MG63 (cell line): ENCODE measurements at places on chromosomes 16 and 17.

DNA sequence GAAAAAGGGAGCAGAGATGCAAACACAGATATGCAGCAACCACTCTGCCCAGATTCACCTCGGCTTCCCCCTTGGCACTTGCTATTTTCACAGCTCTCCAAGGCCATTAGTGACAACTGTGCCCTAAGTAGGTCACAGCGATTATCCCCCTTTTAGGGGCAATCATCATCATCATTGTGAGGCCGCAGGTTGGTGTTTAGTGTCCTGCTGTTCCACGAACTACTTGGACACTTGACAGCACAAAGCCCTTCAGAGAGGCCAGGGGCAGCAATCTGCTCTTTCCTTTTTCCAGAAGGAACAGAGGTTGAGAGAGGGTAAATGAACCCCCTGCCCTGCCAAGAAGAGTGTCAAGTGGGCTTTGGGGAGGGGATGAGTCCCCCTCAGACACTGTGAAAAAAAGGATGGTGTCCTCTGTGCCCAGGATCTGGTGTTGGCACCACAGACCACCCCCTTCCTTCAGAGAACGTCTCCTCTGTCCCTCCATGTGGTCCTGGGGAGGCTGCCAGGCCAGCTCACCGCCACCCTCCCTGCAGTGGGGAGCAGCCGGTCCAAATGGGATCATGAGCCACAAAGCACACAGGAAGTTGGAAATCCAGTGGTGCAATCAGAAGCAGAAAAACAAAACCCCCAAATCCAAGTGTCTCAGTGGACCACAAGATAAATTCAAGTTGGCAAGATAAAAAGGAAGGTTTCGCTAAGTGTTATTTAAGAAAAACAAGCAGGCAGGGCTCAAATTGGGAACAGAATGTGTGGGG, 78.4 kb upstream of the MED9 start:
- peak; percentile 75 for DNase-seq

DNA sequence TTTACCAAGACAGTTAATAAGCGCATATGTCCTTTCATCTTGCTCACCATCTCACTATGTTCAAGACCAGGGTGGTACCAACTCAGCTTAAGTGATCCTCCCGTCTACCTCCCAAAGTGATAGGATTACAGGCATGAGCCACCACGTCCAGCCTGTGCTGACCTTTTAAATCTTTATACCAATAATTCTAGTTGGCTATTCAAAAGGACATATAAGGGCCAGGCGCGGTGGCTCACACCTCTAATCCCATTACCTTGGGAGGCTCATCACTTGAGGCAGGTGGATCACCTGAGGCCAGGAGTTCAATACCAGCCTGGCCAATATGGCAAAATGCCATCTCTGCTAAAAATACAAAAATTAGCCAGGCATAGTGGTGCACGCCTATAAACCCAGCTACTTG, 2.4 kb downstream of the CEP95 start:
- DNase-seq, result no peak

GRCh38 chr17:72110231-72110941, 10.4 kb upstream of the SOX9 start:
- no peak for DNase-seq

DNA sequence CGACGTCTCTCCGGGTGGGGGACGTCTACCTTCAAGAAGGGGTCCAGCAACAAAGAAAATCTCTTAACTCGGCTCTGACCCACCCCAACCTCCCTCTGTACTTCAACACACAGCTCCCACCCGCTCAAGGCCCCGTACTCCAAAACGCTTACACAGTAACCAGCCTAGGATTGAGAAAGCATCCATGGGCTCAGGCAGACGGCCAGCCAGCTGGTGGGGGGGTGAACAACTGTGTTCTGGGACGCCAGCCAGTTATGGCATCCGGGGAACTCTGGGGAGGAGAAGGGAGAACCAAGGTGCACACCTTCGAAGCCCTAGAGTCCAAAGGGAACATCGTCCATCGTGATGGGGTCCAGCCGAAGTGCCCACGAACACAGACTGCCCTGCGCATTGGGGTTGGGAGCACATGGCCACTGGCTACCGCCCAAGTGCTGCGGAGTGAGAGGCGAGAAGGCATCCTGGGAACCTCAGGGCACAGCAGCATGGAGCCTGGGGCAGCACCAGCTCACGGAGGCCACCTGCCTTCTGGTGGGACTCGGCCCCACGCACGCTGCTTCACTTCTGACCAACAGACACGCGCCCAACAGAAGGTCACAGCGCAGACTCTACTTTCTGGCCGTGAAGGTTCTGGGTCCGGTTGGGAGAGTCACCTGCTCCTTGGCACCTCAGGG, 14.3 kb downstream of the SLC16A3 start:
- DNase-seq, result peak; percentile 86

GRCh38 chr17:48804936-48805411, 12.1 kb downstream of the TTLL6 start:
- DNase-seq, result peak; percentile 65

DNA sequence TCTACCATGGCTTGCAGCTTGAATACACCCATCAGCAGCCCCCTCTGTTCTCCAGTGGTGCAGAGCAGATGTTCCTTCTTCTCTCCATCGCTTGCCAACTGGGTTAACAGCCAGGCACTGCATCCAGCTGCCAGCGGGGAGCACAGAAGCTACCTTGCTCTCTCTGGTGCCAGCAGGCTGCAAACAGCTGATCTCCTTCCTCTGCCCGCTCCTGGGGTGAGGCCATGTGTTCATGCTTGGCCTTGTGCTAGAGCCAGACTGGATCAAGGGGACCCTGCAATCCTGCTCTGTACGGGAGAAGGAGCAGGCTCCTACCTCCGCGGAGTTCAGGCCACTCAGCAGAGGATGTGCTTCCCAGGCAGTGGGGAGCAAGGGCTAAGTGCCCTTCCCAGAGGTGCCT, 24.1 kb upstream of the ENGASE start:
- DNase-seq, result peak; percentile 34

DNA sequence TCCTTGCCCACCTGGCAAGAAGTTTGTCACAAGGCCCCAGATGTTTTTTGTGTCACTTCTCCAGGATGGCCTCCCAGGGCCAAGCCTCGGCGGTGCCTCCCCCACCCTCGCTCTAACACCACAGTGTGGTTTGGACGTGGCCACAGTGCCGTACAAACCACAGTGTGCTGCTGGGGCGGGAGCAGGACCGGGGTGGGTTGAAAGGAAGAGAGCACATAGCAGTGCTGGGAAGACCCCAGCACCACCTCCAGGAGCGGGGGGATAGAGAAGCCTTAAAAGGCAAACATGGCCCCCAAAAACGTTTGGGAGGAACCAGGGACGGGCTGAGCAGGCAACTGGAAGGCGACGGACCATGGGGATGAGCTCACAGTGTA, 5.0 kb upstream of the BCL6B start:
- DNase-seq, result no peak

- DNase-seq, result no peak
Measured at GRCh38 chr16:2204416-2205103, 694 bp upstream of the MLST8 start.

DNA sequence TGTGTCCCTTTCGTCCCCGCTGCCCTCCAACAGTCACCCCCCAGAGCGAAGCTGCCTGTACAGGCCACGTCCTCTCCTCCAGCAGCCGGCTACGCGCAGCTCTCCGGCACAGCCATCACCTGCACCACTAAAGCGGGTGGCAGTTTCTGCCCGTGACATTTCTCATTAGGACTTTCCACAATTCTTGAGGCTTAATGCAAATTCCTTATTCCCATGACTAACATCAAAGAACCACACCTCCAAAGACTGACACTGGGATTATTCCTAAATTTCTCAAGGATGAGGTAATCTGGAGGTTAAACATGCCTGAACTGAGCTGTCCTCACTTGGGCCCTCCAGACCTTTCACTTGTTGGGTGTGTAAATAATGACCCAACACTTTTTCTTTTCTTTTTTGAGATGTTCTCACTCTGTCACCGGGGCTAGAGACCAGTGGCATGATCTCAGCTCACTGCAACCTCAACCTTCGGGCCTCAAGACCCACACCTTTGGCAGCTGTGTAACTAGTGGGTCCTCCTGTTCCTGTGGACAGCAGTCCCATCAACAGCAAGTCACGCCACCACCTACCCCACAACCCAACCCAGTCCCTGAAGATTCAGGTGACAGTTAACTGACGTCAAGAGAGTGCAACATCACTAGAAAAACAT, 11.7 kb downstream of the ANKRD11 start:
- peak; percentile 28 for DNase-seq

- no peak for DNase-seq
Measured at GRCh38 chr16:64513871-64514270, 608.0 kb downstream of the CDH11 start.

GRCh38 chr17:61161615-61162134, 238.0 kb upstream of the TBX2 start:
- DNase-seq, result no peak

- DNase-seq, result no peak
Measured at GRCh38 chr17:61214753-61215152, 184.9 kb upstream of the TBX2 start.

- DNase-seq, result no peak
Measured at GRCh38 chr17:19833914-19834313, 33.8 kb downstream of the ULK2 start.

DNA sequence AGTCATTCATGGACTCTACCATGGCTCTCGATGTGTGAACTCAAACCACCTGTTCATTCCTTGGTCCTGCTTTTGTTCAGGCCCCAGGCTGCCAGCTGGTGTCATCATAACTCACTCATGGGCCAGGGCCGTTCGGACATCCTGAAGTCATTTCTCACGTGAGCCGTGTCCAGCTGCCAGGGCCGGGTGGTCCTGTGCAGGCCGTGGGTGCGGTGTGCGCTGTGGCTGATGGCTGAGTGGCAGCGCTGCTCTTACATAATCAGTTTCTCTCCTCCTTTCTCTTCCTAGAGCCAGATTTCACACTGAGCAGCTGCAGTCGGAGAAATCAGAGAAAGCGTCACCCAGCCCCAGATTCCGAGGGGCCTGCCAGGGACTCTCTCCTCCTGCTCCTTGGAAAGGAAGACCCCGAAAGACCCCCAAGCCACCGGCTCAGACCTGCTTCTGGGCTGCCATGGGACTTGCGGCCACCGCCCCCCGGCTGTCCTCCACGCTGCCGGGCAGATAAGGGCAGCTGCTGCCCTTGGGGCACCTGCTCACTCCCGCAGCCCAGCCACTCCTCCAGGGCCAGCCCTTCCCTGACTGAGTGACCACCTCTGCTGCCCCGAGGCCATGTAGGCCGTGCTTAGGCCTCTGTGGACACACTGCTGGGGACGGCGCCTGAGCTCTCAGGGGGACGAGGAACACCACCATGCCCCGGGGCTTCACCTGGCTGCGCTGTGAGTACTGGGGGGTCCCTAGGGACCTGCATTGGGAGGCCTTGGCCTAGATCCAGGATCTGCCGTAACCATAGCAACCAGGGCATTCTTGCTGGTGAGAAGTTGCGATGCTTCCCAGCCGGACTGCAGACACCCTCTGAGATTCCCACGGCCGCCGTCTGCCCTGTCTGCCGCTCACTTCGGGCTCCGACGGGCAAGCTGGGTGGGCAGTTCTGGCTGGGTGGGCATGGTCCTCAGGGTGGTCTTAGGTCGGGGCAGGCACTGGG, at the start of gene IL34:
Gene IL34 (plus strand): TSS at position 300 of the 982 bp plus-strand sequence. CDS start 389 bp downstream, at position 689.
- no peak for DNase-seq

GRCh38 chr17:76050538-76051467, 21.5 kb downstream of the SRP68 start:
- DNase-seq, result no peak

DNA sequence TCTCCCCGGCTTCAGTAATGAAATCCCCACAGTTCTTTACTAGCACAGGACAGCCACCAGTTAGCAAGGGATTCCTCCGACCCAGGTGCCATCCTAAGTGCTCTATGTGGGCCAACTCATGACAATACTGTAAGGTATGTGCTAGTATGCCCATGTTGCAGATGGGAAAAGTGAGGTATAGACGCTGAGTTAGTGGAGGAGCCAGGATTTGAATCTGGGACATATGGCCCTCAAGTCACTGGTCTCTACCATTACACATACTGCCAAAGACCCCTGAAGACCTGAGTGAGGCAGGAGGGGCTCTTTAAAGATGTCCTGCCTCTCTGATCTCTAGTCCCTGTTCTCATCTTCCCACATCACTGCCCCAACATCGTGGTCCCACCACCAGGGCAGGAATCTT, 36.2 kb upstream of the MRPS23 start:
- no peak for DNase-seq

DNA sequence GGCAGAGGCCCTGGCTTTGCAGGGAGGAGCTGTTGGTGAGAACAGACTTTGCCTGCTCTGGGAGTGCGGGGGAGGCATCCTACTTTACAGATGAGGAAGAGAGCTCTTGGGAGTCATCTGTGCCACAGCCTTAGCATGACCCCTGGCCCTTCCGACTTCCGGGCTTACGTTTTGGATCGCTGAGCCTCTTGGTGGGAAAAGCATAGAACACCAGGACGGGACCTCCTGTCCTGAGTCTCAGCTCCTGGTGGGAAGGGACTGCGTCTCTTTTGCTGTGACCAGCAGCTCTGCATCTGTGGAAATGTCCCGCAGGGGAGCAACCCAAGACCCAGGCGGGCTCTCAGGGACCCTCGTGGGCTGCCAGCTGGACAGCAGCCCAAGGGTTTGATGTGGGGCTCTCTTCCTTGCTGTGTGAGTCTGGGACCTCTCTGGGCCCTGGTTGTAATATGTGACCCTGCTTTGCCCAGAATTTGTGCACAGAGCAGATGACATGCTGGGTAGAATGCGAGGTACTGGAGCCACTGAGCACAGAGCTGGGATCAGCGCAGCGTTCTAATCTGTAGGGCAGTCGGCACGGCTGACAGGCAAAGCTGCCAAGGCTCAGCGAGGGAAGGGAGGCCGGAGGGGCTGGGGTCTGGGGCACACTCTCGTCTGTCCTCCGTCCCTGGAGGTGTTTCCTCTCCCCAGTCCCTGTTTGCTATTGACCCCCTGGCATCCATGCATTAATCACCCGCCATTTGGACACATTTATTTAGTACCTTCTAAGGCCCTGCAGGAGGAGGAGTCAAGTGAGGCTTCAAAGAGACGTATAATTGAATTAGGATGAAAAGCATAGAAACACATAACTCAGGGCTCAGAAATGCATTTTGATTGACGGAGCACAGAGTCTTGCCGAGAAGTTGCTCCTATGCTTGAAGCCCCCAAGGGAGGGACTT, 64.0 kb downstream of the NT5M start:
- no peak for DNase-seq

- DNase-seq, result peak; percentile 17
Measured at GRCh38 chr17:75010683-75011400, 1.6 kb upstream of the MRPL58 start.

GRCh38 chr16:46607529-46607928, 13.7 kb downstream of the SHCBP1 start:
- no peak for DNase-seq

- DNase-seq, result no peak
Measured at GRCh38 chr17:6780001-6780400, 4.0 kb downstream of the FBXO39 start.

- peak; percentile 62 for DNase-seq
Measured at GRCh38 chr16:88810912-88811768, 588 bp downstream of the APRT start.
